Activated CD8-positive, alpha-beta memory T cell treated with anti-CD3 and anti-CD28 coated beads for 1 hour (primary cell): ENCODE measurements at places on chromosomes 6 and 20.

DNA sequence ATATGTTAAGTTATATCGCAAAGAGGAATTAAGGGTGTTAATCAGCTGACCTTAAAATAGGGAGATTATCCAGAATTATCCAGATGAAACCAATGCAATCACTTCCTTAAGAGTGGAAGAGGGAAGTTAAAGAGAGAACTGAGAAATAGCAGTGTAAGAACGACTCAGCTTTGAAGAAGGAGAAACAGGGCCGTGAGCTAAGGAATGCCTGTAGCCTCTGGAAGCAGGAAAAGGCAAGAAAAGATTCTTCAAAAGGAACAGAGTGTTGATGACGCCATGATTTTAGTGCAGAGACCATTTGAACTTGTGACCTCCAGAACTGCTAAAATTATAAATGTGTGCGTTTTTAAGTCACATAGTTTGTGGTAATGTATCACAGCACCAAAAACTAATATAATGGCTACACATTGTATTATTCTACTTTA lies 32.7 kb downstream of the ILRUN start:
- no peak for DNase-seq

DNA sequence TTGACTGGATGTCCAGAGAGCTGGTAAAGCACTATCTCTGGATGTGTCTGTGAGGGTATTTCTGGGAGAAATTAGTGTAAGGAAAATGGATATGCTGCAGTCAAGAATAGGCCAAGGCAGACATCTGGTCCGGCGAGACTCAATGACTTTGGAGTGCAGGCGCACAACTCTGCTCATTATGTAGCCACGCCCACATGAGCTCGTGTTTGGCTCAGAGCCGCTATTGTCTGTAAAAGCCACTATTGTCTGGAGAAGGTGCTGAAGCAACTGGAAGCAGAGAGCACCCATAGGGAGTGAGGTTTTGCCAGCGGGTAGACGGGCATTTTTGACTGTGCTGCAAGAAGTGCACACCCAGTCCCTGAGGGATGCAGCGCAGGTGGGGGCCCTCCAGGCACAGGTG lies 305.0 kb upstream of the POU3F2 start:
- DNase-seq, result no peak

DNA sequence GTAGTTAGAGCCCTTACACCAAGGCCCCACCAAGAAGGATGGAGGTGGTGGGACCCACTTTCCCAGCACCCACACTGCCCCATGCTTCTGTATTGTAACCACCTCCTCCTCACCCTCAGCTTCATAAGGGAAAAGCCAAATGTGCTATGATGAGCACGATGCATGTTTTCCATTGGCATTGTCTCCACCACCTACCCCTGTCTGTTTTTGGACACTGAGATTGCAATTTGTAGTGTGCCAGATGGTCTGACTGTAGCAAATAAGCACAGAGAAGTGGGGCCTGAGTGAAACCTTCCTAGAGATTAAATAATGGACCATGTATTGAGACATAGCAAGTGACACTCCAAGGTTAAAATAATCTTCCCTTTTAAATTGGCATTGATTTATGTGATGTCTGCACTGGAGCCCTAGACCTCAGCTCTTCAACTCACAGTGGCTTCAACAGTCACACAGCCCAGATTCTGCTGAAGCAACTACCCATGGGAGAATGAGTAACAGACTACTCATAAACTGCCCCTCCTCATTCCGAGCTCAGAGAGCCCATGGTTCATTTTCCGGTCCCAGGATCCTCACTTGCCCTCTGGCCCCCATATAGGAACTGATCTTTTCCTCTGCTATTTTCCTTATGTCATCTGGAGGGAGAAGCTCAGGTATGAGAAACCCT lies 177.9 kb downstream of the COL9A1 start:
- DNase-seq, result no peak

- DNase-seq, result no peak
Observed at GRCh38 chr20:7137395-7138151, 370.1 kb downstream of the BMP2 start.

GRCh38 chr20:49636447-49636846 lies 68.5 kb upstream of the PTGIS start:
- no peak for DNase-seq

- no peak for DNase-seq
Observed at GRCh38 chr6:21769405-21769861, 175.9 kb downstream of the SOX4 start.

- peak; percentile 64 for DNase-seq
Observed at GRCh38 chr6:27126815-27127537, 120.5 kb upstream of the PRSS16 start.

GRCh38 chr6:119110601-119111548 lies 32.4 kb upstream of the FAM184A start:
- no peak for DNase-seq

DNA sequence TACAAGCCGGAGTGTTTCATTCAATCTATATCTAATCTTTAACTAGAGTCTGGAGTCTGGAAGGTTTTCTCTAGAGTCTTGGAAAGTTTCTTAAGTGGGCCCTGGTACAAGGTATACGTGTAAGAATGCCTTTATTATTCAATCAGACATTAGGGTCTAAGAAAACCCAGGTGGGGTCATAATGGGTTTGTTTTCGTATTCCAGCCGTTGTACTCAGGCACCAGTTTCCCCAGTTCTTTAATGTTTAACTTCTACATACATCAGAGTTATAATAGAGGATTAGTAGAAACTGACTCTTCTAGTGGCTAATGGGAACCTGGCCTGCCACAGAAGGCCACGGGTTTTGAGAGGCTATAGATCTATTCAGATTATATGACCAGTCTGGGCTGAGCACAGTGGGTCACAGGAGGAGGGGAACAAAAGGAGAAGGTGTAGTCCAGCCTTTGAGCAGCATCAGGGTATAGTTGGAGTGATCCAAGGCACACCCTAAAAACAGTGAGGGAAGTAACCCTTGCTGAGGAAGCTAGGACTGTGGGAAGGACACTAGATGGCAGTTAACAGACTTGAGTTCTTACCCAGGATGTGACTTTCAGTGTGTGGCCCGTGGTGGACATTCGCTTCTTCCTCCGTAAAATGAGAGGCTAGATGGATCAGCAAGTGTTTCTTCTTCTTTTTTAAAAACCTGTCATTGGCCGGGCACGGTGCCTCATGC lies 15.5 kb downstream of the FAM83B start:
- no peak for DNase-seq

GRCh38 chr20:25033265-25033923 lies 24.5 kb downstream of the ACSS1 start:
- DNase-seq, result no peak

GRCh38 chr6:75608956-75609533 lies 7.4 kb downstream of the SENP6 start:
- DNase-seq, result no peak

DNA sequence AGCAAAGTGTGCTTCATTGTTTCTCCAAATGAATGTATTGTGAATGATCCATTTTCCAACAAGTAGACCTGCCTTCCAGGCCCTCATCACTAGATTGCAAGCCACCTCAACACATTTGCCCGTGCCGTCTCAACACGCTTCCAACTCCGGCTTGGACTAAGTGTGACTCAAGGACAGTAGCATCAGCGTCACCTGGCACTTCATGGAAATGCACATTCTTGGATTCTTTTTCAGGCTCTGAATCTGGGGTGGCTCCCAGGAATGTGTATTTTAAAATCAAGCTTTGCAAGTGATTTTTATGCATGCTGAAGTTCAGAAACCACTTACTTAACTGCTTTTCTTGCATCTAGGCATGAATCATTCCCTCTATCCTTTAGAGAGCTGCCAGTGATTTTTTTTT lies 129.6 kb upstream of the EEF1E1 start:
- no peak for DNase-seq
